ENCODE measurements at places on chromosomes 3 and 15.

- peak; percentile 18 for DNase-seq
Observed at GRCh38 chr3:64445109-64445943, 220.1 kb upstream of the PRICKLE2 start.

GRCh38 chr3:70532806-70533205 lies 220.4 kb upstream of the MDFIC2 start:
- DNase-seq: no peak

DNA sequence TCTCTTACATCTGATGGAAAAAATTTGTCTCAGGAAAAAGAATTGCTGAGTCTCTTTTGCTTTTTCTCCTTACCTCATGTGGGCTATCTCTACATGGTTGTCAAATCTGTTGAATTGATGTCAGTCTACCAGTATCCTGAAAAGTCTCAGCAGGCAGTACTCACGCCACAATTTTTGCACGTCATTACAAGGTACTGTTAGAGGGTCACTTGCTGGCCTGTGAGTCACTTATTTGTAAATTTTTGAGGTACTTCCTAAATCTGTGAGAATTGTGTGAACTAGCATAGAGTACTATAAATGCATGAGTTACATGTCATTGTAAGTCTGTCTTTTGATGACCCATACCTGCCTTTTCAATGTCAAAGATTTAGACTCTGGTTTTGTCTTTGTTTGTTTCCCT lies 15.9 kb downstream of the HPS3 start:
- no peak for DNase-seq

DNA sequence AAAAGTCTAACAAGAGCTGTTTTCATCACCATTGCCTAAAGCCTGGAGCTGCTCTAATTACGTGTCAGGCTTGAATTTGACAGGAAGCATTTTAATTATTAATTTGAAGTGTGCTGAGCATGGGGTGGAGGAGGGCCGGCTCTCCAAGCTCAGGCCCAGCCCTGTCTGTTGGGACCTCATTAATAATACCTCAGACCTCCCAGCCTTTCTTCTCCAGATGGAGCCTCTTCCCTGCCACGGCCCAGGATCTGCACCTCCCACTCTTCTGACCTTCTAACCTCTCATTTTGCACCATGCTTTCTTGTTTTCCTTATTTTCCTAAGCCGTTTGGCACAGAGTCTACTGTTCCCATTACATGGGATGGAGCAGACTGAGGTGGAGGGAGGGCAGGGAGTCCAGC lies 30.0 kb downstream of the INSYN1 start:
- no peak for DNase-seq

DNA sequence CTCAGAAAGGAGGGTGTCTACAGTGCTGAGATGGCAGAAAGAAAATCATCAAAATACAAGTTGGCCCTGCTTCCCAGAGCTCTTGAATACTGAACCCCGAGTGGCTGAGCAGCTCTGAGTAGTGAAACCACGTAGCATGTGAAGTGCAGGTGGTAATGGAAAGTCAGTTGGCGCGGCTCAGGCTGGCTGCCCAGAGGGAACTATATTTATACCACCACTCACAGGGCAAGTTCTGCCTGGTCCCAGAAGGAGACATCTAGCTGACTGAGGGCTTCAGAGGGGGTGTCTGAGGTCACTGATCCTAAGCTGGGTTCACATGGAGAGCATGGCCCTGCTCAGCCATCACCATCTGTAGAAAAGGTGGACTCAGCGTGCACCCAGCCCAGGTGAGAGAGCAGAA lies 129.6 kb upstream of the AGBL1 start:
- DNase-seq: no peak

DNA sequence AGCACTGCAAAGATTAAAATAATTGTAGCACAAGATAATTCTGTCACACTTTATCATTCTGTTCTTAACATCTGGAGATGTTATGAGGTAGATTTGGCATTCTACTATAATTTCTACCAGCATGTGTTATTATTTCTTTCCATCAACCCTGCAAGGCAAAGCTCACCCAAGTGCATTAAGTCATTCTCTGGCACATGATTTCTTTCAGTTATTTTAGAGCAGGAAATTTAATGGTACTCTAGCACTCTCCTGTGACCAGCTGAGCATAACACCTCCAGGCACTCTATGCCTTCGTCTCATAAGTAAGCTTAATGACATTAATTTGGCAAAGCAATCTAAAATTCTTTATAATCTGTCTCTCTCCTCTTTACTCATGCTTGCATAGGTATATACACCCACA lies 300.2 kb upstream of the GPR149 start:
- DNase-seq: no peak

- no peak for DNase-seq
Observed at GRCh38 chr3:134201201-134202130, 49.2 kb downstream of the RYK start.

DNA sequence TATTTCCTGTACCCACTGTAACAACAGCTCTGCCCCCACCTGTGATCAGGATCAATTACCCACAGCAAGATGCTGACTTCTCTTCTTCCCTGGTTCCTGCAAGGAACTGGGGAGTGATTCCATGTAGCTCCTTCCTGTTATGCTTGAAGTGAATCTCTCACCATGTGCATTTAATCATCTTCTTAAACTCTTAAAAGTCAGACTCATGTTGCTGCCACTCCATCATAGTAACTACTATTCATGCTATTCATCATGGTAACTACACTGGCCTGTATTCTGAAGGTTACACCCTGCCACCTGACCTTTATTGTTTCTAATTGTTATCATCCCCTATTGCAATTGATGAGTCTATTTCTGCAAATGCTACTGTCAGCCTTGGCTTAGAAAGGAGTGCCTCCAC lies 89.5 kb downstream of the SUCNR1 start:
- DNase-seq: no peak

- no peak for DNase-seq
Observed at GRCh38 chr15:68483165-68483564, 51.2 kb upstream of the ITGA11 start.

DNA sequence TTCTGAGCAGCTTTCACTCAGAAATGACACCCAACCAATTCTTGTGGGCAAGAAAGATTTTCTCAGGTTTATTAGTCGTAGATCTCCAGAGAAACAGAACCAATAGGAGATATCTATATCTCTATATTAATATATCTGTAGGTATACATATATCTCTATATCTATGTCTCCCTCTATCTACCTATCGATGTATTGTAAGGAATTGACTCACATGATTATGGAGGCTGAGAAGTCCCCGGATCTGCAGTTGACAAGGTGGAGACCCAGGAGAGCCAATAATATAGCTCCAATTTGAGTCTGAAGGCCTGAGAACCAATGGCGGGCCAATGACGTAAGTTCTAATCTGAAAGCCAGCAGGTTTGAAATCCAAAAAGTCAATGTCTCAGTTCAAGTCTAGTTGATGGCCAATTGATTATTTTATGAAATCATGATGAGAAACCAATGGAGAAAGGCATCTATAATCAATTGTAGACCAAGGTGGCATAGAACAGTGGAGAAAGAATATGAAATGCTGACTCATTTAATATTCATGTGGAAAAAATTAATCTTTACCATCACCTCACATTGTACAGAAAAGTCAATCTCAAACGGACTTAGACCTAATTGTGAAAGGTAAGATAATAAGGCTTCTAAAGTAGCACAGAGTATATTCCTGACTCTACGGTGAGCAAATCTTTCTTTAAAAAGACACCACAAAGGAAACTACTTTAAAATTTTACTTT lies 65.6 kb upstream of the CHRNA7 start:
- DNase-seq: no peak

- no peak for DNase-seq
Observed at GRCh38 chr15:56797720-56798275, 64.5 kb upstream of the ZNF280D start.

DNA sequence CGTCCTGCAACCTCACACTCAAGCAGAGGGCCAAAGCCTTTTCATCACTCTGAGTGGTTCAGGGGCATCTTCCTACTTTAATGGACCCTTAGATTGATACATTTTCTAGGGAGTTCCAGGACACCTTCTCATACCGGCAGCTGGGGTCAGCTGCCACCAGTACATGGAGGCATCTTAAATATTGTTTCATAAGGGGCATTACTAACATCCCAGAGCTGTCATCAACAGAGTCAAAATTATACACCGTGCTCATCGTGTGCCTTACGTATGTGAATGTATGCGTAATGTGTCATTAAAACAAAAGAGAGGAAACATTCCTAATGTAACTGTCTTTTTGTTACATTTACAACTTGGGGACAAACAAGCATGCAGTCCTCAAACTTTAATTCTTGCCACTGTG lies 57.9 kb downstream of the ARNT2 start:
- no peak for DNase-seq

DNA sequence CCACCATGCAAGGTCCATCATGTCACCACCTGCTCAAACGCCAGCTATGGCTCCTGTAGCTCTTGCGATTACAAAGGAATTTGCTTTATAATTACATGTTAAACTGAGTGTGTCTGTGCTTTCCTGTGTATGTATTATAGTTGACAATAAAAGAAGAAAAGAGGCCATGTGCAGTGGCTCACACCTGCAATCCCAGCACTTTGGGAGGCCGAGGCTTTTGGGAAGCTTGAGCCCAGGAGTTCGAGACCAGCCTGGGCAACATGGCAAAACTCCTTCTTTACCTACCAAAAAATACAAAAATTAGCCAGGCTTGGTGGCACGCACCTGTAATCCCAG lies 27.0 kb downstream of the ATRIP start:
- no peak for DNase-seq

DNA sequence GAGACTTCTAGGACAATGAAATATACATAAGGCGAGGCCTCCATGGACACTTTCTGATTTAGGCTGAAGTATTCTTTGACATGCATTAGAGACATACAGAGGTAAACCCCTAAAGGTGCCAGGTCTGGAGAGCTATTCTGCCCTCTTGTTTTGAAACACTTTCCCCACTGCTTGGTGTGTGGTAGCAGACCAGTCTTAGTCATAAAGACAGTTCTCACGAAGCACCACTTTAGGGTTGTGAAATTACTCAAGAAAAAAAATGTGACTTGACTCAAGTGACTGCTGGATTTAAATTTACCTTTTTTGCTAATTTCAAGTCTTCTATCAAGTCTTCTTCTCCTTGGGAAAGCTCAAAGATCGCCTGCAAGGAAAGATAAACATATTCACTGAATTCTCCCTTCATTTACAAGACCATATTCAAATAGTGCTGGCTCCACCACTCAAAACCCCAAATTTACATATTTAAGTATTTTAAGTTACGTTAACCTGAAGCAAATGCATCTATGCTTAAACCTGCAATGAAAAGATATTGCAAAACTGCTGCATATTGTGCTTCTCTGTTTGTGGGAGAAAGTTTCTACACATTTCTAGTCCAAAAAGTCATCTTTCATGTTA lies 48.4 kb downstream of the ARHGEF3 start:
- no peak for DNase-seq

- DNase-seq: no peak
Observed at GRCh38 chr3:174777813-174778212, 81.3 kb upstream of the NAALADL2 start.

GRCh38 chr3:53224536-53224935 lies 31.3 kb downstream of the TKT start:
- DNase-seq: no peak

- DNase-seq: no peak
Observed at GRCh38 chr15:57032338-57032737, 113.9 kb downstream of the TCF12 start.

DNA sequence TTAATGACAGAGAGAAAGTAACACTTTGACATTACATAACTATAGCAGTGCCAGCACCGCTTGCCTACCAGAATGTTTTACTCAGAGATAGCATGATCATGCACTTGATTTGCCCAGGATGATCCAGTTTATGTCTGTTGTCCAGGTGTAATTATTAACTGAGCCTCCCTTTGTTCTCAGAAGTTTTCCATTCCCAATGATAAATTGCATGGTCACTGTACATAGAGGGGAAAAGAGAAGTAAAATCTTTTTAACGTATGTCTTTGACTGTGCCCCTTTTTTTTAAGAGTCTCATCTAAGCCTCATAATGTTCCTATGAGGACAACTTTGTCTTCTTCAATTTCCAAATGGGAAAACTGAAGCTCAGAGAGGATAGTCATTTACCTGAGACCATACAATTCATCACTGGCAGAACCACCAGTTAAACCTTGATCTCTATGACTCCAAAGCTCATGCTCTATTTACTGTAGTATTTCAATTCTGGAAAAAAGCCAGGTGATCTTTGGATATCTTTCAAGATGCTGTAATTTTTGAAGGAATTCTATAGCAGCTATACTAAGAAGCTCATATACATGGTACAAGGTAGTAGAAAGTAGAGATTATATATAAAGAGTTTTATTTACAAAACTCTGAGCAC lies 25.1 kb downstream of the C3orf85 start:
- DNase-seq: no peak

DNA sequence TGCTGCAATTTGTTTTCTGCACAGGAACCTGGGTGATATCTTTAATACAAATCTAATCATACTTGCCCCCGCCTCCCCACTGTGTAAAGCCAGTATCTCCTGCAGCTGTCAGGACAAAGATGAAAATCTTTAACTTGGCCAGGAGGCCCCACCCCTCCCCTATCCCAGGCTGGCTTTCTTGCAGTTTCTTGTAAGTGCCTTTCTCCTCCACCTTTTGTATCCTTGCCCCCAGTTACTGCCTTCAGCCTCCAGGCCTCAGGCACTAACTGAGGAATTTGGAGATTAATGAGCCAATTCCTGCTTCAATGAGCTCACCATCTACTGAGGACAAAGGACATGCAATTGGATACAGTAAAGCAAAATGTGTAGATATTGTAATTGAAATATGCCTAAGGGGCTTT lies 6.5 kb downstream of the GCSAM start:
- DNase-seq: no peak

- DNase-seq: no peak
Observed at GRCh38 chr3:33089515-33089914, 7.4 kb downstream of the GLB1 start.

DNA sequence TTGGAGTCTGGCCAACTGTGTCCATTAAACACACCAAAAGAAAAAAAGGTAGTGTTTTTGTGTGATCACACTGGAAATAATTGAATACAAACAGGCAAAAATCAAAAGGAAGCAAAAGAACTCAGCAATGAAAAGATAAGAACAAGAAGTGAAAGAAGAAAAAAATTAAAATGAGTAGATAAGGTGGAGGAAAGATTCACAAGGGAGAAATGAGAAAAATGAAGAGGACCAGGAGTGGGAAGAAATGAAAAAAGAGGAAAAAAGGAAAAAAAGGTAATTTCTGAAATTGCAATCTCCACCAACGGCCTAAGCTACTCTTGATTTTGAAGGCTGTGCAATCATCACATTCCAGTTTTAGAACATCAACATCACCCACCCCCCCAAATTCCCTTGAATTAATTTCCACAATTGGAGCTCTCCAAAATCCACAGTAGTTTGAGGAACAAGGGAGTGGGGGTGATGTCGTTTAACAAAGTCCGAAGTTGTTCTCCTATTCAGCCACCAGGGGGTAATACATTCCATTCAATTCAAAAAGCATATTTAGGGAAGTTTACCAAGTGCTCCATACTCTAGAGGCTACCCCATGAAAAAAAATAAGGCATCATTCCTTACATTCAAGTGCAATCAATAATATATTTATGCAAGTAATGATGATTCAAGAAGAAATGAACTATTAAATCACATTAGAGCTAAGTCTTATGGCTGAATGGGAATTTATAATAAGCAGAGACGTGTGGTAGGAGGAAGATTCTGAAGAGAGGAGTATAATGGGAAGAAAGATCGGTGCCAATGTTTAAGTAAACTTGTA lies 37.4 kb downstream of the ZNF860 start:
- DNase-seq: no peak

- DNase-seq: no peak
Observed at GRCh38 chr15:101481917-101482525, 7.5 kb downstream of the PCSK6 start.

All from GM12892 (cell line).